ENCODE measurements at places on chromosomes 12 and 14.
A peak's percentile ranks its signal among the peaks of the same experiment; 100 is the strongest.

DNA sequence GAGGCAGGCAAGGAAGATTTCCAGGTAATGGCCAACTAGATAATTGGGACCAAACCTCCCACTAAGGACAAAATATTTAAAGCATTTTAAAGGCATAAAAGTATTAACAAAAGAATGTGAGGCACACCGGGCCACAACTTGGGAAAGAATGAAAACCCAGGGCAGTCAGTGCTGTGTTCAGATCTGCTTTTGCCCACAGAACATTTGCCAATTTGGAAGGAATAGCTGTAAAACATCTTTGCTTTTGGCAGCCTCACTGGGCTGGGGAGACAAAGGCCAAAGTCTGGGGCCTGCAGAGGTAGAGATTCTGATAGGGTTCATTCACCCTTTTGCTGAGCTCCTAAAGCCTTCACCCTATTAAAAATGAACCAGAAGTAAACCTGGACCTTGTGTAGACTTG is 82.3 kb downstream of the SYNE3 start:
- no peak for DNase-seq

GRCh38 chr12:112482733-112483132 is 64.0 kb downstream of the PTPN11 start:
- no peak for DNase-seq

GRCh38 chr12:6234214-6234613 is 34.0 kb downstream of the CD9 start:
- DNase-seq, result no peak

GRCh38 chr14:76201162-76201561 is 49.4 kb downstream of the GPATCH2L start:
- no peak for DNase-seq

DNA sequence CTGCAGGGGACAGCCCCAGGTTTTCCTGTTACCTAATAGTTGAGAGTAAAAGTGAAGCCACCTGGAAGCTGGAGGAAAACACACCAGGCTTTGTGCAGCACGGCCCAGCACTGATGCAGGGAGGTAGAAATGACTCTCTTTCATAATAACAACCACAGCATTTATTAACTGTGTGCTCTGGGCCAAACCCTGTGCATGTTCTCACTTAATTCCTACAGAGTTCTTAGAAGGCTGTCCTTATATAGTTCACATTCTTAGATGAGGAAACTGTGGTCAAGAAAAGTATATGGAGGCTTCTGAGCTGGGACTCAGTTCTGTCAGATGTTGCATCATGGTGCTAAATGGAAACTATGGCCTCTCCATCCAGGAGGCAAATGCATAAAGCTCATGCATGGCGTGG is 100.0 kb downstream of the PAPOLA start:
- DNase-seq, result no peak

DNA sequence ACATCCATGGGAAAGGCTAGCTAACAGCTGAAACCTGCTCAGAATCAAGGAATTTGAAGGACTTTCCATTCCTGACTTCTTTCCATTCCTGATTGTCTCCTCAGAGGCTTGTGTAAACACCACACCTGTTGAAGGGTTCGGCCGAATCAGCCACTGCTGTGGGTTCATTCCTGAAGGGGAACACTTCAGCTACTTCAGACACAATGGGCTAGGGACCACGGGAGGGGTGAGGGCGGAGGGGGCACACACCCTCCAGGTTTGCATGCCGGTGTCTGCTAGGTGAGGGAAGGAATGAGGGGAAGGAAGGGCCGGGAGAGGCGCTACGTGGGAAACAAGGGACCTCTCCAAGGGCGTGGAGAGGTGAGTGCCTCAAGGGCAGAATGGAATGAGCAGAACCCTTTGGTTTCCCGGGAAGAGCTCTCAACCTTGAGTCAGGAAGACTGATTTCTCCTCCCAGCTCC is 1.3 kb downstream of the GPRC5A start:
- no peak for DNase-seq

GRCh38 chr12:30047516-30048254 is 263.9 kb upstream of the TMTC1 start:
- DNase-seq, result no peak

DNA sequence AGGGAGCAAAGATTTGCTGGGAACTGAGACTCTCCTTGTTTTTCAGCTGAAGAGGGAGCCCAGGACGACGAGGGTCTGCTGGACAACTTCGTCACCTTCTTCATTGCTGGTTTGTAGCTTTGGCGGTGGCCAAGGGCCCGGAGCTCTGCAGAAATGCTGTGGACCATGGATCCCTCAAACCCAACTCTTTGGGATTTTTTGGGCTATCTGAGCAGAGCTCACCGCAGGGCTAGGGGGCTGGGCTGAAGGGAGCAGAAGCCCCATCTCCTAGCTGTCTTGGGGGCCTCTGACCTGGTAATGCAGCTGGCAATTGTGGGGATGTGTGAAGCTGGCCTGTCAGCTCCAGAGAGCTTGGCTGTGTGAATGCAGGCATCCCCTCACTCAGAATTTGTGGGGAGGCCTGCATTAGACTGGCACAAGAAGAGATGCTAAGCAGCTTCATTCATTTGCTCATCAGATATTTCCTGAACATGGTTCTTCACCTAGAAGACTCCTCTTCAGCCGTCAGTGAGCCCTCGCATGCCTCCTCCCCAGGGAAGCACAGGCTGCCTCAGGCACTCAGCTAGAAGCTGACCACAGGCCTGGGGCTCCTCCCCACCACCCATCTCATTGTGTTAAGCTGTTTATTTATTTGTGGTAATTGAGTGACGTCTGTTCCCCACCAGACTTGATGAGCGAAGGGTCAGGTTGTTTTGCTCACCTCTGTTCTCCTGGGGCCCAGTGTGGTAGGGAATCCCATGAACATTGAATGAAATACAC is 32.2 kb downstream of the CYP46A1 start:
- DNase-seq, result no peak

DNA sequence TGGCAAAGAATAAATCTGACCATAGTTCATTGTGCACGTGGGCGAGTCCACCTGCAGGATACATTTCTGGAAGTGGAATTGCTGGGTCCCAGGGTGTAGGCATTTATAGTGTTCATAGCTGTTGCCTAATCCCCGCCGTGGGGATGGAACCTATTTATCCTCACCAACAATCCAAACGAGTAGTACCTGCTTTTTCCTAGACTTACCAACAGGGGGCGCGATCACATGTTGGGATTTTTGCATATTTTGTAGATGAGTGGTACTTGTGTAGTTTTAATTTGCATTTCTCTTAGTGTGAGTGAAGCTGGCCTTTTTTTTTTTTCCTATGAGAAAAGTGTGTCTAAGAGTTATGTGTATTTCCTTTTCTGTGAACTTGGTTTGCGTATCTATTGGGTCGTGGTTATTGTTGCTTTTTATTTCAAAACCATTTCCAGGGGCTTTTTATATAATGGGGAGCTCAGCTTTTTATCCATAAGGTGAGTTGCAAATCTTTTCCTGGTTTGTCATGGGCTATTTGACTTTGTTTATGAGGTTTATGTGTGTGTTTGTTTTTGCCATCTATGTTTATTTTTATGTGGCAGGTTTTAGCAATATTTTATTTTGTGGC is 67.2 kb downstream of the CCDC92 start:
- peak; percentile 85 for DNase-seq

- no peak for DNase-seq
Observed at GRCh38 chr12:6249580-6249979, 49.4 kb downstream of the CD9 start.

DNA sequence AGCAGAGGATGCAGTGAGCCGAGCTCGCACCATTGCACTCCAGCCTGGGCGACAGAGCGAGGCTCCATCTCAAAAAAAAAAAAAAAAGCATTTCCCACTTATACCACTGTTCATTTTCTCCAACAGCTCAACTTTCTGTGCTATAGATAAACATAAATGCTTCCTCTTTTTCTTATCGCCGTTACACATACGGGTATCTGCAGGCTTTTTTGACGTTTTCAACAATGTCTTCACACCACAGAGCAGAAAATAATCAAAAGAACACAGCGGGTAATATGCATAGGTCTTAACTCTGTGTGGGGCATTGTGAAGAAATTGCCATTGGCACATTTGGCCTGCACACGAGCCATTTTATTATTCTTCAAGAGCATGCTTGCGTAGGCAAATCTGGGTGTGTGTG is 86.4 kb downstream of the CAPZA3 start:
- peak; percentile 70 for DNase-seq
